Astrocyte (in vitro differentiated cells and primary cell): ENCODE measurements at places on chromosomes 11 and 22. TPM values are rescaled to one million over a fixed set of nuclear protein-coding genes. Genes with fewer than 3 reads are reported as not detected.

GRCh38 chr22:33821290-33821689 lies 99.0 kb downstream of the LARGE1 start:
- DNase-seq = no peak

DNA sequence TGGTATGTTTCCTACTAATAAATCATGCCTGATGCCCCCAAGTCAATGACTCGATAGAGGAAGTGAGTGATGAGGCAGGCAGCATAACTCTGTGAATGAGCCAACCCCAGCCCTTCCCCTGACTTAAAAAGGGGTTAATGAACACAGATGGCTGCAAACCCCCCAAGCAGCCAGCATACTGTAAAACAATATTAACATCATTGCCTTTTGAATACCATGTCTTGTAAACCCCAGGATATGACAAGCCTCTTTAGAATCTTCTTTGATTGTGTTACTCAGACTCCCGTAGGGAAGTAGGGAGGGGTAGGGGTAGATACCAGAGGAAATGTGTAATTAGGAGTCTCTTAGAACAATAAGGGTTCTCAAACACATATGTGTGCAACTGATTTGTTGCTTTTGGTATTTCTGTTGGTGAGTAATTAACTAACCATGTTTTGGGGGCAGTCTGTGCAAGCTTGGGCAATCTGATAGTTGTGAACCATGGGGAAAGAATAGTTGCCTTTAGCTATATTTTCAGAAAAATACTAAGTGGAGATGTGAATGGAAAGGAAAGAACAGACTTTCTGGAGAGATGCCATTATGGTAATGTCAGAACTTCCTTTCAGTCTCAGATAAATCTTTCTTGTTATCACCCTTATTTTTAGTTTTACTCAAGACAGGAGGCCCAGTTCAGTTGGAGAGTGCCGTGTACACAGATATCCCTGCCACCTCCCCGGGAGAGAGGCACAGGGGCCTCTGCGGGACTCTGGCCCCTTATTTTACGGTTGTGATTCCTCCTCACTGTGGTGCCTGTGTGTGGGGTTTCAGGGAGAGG lies 701.8 kb downstream of the NTM start:
- peak; percentile 100 for DNase-seq

- no peak for DNase-seq
Measured at GRCh38 chr22:37801946-37802309, 5.8 kb upstream of the GCAT start.

DNA sequence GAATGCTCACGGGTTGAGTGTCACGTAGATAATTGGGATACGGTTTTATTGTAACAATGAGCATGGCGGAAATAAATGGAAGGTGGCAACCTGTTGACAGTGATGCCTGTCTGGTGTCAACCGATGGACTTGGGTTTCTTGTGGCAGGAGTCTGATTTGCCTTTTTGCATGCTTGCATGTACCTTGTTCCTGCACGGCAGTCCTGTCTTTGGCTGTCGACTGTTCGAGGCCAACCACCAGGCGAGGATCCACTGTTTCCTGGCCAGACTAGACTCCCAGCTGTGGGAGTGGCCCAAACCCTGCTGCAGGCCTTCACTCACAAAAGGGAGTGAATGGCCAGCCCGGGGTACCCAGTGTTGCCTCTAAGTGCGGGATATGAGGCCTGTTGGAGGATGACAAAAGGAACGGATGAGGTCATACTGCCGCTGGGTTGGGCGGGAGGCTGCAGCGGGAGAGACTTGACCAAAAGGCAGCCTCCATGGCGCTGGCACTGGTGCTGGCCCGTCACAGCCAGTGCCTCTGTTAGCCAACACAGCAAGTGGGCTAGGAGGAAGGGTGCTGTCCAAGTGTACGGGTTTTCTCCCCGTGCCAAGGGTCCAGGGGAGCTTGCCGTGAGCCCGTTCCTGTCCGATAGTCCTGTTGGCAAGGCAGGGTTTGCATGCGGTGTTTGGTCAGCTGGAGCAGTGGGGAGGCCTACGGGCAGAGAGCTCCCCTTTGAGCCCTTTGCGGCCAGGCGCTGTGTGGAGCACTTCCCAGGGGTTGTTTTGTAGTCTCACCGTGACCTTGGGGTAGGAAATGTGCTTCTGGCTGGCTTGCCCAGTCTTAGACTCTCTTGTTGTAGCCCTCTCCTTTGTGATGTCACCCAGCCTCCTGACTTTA lies 974 bp downstream of the DGCR8 start:
- peak; percentile 60 for DNase-seq

DNA sequence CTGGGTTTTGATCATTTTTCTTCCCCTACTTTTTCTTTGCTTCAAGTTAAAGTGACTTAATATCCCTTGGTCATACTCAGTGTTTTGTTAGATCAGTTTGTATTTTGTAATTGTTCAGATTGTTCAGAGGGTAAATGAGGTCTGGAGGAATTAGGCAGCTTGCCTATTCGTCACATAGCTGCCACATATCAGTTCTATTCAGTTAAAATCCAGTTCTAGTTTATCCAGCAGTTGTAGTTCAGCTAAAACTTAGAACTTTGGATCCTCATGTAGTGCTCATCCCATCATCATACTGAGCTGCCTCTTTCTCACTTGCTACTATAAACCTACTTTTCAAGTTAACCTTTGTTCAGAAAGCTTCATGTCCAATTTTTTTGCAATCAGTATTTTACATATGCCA lies 47.1 kb upstream of the DEPDC7 start:
- DNase-seq = no peak

GRCh38 chr11:18699269-18699596 lies 654 bp downstream of the TMEM86A start:
- DNase-seq = no peak

- DNase-seq = no peak
Measured at GRCh38 chr22:40027191-40028097, 32.7 kb downstream of the FAM83F start.

GRCh38 chr11:9823887-9824385 lies 160.1 kb downstream of the SWAP70 start:
- no peak for DNase-seq

DNA sequence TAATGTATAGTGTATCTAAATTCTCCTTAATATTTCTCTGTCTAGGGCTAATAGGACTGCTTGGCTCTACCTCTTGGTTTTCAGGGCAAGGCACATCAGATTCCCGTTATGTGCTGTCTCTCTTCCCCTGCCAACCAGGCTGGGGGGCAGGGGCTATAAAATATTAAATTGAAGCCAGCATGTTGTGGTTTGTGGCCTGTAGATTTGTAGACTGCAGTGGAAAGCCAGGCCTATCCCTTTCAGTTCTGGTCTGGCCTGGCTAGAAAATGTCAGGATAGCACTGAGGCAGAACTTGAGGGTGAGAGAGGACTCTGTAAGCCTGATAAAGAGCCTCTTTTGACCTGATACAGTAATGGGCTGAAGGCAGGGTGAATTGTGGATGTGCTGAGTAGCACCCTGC lies 14.4 kb upstream of the GRK2 start:
- no peak for DNase-seq

- no peak for DNase-seq
Measured at GRCh38 chr11:57484141-57484710, 23.9 kb downstream of the RTN4RL2 start.

GRCh38 chr11:14635546-14635945 lies 8.1 kb upstream of the PDE3B start:
- DNase-seq = no peak

DNA sequence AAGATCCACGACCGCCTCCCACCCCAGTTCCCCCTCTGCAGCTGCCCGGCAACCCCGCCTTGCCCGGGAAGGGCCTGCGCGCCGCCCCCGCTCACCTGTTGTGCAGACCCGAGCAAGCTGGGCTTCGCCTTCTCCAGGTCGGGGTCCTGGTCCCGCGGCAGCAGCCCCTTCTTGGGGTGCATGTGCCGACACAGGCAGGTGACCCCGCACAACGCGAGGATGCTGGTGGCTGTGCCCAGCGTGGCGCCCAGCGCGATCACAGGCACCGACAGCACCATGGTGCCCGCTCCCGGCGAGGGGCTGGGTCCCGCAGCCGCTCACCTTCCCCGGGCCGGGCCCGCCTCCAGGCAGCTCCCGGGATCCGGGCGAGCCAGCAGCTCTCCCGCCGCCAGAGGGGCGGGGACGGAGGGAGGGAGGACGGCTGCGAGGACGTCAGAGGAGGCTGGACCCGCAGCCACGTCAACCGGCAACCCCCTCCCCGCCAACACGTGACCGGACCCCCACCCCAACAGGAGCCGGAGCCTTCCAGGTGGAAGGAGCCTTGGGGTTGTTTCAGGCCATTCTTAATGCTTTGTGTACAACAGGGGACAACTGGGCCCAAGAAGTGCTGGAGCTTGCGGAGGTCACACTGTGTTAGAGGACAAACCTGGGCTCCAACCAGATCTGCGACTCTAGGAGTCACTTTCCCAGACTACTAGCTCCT lies at the start of gene SYT13:
Gene SYT13, minus strand, starts transcription at position 412 of the 703 bp plus-strand sequence. Its CDS starts 134 bp downstream, at position 278.
- DNase-seq = no peak

GRCh38 chr11:1909524-1909923 lies 10.0 kb upstream of the TNNT3 start:
- DNase-seq = no peak

DNA sequence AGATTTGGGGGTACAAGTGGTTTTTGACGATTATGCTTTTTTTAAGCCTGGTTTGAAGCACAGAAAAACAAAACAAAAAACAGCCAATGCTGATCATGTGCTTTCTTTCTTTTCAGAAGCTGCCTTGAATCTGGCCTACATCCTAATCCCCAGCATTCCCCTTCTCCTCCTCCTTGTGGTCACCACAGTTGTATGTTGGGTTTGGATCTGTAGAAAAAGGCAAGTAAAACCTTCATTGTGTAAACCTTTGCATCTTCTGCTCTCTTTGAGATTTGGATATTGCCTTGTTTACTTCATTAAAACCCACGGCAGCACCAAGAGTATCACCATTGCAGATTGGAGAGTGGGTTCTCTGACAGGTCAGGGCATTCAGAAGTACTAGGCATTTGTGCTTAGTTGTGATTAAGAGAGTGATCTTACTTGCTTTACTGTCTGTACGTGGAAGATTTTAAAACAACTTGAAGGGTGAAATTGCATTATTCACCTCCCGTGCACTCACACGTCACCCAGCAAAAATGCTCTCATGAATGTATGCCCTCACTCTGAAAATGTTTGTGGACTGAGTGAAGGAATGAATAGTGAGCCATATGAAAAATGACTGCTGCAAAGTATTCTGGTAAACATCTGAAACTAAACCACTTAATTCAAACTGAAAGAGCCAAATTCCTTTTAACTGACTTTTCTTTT lies 17.0 kb downstream of the LAYN start:
- peak; percentile 99 for DNase-seq

GRCh38 chr11:35127619-35128018 lies 11.4 kb upstream of the CD44 start:
- DNase-seq = no peak

DNA sequence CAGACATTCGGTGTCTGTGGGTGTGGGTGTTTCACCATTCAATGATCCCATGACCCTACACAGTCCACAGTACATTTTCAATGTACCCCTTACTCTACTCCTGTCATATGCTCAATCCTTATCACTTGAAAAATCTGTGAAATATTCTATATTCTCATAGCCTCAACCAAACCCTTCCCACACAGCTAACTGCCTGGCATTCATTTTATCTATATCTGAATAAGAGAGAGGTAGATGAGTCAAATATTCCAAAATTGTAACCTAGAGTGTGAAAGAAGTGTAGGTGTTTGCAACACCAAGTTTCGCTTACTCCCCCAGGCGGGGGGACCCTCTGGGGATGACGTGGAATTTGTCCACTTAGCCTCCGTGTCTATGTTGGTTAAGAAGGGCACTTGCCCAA lies 354.8 kb downstream of the ETS1 start:
- no peak for DNase-seq

DNA sequence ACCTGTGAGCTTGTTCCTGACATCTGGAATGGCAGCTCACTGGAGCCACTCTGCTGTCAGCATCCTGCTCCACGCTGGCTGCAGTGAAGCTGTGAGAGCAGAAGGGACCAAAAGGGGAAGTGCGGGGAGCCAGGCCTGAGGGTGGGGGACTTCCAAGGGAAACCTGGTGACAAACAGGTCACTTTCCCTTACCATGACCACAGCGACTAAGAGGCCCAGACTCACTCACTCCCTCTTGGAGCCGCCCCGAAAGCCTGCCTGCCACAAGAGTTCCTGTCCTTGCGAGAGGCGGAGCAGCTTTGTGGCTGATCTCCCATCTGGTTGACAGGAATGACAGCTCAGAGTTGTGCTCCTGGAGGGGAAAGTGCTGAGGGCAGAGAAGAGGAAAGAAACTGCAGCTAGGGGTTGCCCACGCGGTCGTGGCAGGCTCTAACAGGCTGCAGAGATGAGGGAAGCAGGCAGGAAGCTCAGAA lies 183.8 kb upstream of the NTM start:
- no peak for DNase-seq

DNA sequence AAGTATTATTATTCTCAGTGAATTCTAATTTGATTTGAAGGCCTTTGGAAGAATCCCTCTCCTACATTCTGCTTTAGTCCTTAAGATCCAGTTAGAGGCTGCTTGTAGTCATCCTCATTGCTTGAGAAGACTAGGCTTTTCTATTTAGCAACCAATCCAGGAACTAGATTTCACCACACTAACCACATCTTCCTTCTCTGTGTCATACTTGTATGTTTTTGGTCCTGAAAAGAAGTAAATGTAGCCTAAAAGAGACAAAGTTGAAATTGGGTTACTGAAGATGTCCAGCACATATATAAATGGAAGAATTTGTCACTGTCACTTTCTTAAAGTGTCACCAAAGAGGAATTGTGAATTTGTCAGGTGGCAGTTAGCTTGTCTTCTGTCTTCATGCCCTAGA lies 46.6 kb upstream of the MMP7 start:
- DNase-seq = peak; percentile 24

GRCh38 chr11:114440121-114440860 lies 1.0 kb downstream of the REXO2 start:
- peak; percentile 13 for DNase-seq

The GSC2 gene
- total RNA-seq = not detected in 2 replicates

The NRIP3 gene
- total RNA-seq = 9.8 and 11.6 TPM in 2 replicates

The SLC6A5 gene
- total RNA-seq = not detected in 2 replicates

The TBX10 gene
- not detected in 2 replicates for total RNA-seq

The CDC42EP1 gene
- total RNA-seq = 106 and 109 TPM in 2 replicates

The SCARF2 gene
- 17.3 and 22.5 TPM in 2 replicates for total RNA-seq

The PGA5 gene
- 0.79 and 1.4 TPM in 2 replicates for total RNA-seq

The OR8G1 gene
- total RNA-seq = not detected in 2 replicates

The THY1 gene
- total RNA-seq = 104 and 129 TPM in 2 replicates

The PACSIN2 gene
- 84.1 and 87.8 TPM in 2 replicates for total RNA-seq
